ENCODE measurements at places on chromosomes 2 and 18.

- peak; percentile 18 for DNase-seq
Measured at GRCh38 chr2:40418614-40419363, 33.1 kb downstream of the SLC8A1 start.

- no peak for DNase-seq
Measured at GRCh38 chr2:136482966-136483365, 282.4 kb upstream of the THSD7B start.

GRCh38 chr2:168694866-168695265 is 107.6 kb upstream of the NOSTRIN start:
- DNase-seq = no peak

DNA sequence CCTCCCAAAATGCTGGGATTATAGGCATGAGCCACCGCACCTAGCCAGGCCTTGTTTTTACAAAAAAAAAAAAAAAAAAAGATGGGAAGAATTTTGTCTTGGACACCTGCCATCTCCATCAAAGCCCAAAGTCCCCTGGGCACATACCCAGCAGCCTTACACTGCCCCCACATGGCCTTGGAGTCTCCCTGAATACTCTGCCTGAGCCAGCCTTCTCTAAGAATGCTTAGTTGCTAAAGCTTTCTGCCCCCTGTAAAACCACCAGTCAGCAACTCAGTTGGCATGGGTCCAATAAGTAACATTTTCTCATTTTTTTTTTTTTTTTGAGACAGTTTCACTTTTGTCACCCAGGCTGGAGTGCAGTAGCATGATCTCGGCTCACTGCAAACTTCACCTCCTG is 40.6 kb downstream of the SPC25 start:
- peak; percentile 32 for DNase-seq

DNA sequence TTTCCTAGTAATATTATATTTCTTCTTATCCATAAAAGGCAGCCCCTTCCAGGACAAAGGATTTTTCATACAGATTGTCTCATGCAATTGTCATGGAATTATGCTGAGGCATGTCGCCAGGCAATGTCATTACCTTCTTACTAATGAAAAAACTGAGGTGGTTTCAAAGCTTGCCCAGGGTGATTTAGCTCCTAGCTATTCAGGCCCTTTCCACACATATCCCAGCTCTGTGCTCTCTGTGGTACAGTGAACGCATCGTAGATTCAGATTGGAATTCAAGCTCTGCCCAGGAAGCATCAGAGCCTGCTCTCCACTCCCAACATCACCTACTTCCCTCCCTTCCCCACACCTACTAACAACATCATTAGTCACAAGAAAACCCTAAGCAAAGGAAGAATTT is 60.1 kb downstream of the ATP8B1 start:
- no peak for DNase-seq

- no peak for DNase-seq
Measured at GRCh38 chr18:14000884-14001283, 85.5 kb upstream of the MC2R start.

GRCh38 chr2:51208521-51208920 is 176.6 kb upstream of the NRXN1 start:
- no peak for DNase-seq

GRCh38 chr2:200856806-200857205 is 7.7 kb downstream of the CLK1 start:
- DNase-seq = no peak

- no peak for DNase-seq
Measured at GRCh38 chr2:41695198-41696113, 352.4 kb upstream of the PKDCC start.

- DNase-seq = no peak
Measured at GRCh38 chr2:227415538-227416424, 28.0 kb upstream of the SCYGR1 start.

- DNase-seq = no peak
Measured at GRCh38 chr2:219496247-219496824, 2.4 kb upstream of the GMPPA start.

- DNase-seq = no peak
Measured at GRCh38 chr2:233976087-233976486, 58.9 kb downstream of the TRPM8 start.

Measured in SK-N-SH (cell line).